ENCODE measurements at places on chromosomes 16 and 17.

GRCh38 chr16:87141402-87141801, 175.8 kb downstream of the C16orf95 start:
- no peak for DNase-seq

DNA sequence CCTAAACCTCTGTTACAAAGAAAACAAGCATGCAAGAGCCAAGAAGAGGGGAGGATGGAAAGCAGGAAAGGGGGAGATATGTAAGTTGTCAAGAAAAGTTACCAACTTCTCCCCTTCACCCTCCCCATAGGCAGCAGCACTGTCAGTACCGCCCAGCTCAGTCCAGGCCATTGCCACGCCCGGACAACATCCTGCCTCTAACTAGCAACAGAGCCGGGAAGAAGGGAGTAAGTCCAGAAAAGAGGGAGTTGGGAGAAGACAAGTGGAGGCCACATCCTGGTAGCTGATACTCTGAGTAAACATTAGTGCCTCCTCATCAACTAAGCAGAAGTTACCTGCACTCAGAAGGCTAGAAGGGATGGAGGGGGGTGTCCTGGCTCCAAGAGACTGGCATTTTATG, 113.6 kb downstream of the SMG6 start:
- no peak for DNase-seq

GRCh38 chr17:50439008-50439407, 13.0 kb downstream of the ACSF2 start:
- DNase-seq: no peak

- DNase-seq: no peak
Observed at GRCh38 chr16:71201054-71201453, 29.5 kb downstream of the HYDIN start.

DNA sequence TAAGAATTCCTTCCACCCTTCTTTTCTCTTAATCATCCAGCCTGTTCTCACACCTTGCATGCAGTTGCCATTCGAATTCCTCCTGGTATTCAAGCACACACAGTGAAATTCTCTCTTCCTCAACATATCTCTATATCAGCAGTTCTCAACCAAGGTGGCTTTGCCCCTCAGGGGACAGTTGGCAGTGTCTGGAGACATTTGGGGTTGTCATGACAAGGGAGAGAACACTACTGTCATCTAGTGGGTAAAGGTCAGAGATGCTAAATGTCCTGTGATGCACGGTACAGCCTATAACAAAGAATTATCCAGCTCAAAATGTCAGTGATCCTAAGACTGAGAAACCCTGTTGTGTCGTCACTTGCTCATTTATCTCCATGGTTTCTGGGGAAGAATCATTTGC, 94.8 kb upstream of the CPHXL start:
- no peak for DNase-seq

GRCh38 chr17:12407495-12408252, 258.0 kb upstream of the MYOCD start:
- DNase-seq: no peak

DNA sequence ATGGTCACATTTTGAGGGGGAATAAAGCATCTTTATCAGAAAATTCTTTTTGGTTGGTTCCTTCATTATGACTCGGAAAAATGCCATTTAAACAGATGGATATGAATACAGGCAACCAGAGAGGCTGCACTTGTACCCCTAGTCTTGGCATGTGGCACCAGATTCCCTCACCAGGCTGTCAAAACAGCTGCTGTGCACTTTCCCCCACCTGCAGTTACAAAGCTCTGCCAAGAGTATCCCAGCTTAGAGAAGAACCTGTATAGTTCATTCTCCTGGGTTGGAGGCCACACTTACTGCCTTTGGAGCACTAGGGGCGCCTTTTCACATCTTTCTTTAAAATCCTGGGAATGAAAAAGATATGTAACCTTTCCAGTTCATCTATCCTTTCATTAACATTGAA, 190.3 kb downstream of the KIF2B start:
- no peak for DNase-seq

DNA sequence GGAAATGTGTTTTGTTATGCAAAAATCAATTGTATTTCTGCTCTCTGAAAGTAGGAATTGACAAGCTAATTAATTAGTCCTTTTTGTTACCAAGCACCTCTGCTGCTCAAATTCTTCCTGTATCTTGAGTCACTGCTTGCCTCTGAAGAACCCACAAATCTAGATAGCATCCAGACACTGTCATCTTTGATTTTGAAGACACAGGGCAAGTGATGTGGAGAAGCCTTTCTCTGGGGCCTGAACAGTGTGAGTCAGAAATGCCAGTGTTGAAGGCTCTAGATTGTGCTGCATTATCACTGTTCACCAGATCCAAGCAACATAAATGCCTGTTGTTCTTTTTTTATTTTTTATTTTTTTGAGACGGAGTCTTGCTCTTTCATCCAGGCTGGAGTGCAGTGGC, 10.9 kb upstream of the ST6GALNAC1 start:
- no peak for DNase-seq

DNA sequence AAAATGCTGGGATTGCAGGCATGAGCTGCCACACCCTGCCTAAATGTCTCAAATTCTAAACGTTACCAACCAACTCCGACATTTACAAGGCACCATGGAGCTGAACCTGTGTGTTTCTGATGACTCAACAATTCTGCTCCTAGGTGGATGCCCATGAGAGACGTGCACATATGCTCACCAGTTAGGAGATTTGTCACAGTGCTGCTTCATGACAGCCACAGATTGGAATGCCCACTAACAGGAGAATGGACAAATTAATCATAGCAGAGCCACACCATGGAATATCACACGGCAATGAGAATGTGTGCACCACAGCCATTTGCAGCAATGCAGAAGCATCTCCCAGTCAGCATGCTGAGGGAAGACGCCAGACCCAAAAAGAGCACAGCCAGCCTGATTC, 8.0 kb upstream of the KCNG4 start:
- DNase-seq: no peak

- DNase-seq: no peak
Observed at GRCh38 chr17:51012538-51012937, 108.1 kb downstream of the SPAG9 start.

GRCh38 chr17:17751489-17752088, 70.3 kb downstream of the RAI1 start:
- no peak for DNase-seq

- no peak for DNase-seq
Observed at GRCh38 chr17:6642592-6642991, 1.7 kb downstream of the TXNDC17 start.

GRCh38 chr17:4053596-4053995, 89.2 kb downstream of the ZZEF1 start:
- DNase-seq: no peak

GRCh38 chr17:72580321-72581127, 459.7 kb downstream of the SOX9 start:
- DNase-seq: peak; percentile 79

DNA sequence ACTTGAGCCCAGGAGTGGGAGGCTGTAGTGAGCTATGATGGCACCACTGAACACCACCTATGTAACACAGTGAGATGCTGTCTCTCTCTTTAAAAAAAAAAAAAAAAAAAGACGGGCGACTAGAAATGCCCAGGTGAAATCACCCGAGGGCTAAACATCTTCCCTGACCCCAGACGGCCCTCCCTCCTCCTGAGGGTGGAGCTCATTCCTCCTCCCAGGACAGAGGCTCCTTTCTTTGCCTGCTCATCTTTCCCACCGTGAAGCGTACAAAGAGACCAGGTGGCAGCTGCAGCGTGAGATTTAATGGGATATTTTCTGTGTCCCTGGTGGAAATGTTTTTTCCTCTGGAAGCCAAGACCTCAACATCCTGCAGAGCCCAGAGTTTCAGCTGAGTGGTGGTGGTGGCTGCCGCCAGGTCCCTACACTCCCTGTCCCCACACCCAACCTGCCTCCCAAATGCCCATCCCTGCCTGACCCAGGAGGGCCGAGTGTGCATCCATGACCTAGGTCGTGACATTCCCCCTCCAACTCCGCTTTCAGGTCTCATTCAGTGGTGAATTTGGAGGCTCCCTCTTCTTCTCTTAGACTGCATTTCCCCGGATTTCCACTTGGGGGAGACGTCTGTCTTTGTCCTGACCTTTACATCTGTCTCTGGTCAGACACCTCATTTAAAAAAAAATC, 14.4 kb upstream of the GPRC5B start:
- peak; percentile 71 for DNase-seq

GRCh38 chr16:56688762-56689161, 6.5 kb downstream of the MT1X start:
- no peak for DNase-seq

GRCh38 chr16:81846105-81846504, 67.0 kb downstream of the PLCG2 start:
- no peak for DNase-seq

DNA sequence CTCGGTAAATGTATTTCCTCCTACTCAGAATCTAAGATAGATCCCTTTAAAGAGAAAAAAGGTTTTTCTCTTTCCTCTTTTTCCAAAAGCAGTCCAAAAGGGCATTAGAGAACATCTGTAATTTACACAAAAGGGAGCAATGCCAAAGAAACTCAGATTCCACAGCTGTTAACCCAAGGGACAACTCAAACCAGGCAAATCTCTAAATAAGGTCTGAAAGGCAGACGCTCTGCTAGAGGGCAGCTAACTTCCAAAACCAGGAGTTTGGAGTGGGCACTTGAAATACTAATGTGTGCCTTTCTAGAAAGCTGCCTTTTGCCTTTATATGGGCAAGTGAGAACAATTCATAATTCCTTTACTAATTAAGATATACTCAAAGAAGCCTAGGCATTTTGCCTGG, 435.7 kb downstream of the ZFHX3 start:
- no peak for DNase-seq

- DNase-seq: no peak
Observed at GRCh38 chr17:47276868-47277267, 23.2 kb downstream of the ITGB3 start.
